HCT116 (cell line): ENCODE measurements at places on chromosomes 2 and 18.

DNA sequence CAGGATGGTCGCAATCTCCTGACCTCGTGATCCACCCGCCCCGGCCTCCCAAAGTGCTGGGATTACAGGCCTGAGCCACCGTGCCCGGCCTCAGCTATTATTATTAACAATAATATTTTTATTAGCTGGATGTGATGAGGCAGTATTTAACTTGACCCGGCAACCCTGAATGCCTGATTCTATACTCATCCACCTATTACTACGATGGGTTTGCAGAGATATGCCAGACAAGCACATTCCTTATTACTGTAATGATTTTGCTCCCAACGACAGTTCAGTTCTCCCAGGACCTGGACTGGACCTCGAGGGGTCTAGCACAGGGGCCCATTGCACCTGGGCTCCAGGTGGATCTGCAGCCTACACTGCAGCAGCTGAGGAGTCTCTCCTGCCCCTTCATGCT lies 32.6 kb downstream of the BMP10 start:
- DNase-seq, result no peak

- no peak for DNase-seq
Measured at GRCh38 chr2:148534416-148535204, 109.9 kb upstream of the EPC2 start.

DNA sequence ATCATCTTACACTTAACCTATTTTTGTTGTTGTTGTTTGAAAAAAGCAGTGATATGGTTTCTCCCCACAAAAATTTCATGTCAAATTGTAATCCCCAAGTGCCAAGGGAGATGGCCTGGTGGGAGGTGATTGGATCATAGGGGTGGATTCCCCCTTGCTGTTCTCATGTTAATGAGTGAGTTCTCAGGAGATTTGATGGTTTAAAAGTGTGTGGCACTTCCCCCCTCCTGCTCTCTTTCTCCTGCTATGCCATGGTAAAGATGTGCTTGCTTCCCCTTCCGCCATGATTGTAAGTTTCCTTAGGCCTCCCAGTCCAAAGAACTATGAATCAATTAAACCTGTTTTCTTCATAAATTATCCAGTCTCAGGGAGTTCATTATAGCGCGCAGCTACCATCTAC lies 1362.7 kb upstream of the FAM98A start:
- no peak for DNase-seq

GRCh38 chr18:73264562-73264921 lies 396.8 kb upstream of the NETO1 start:
- no peak for DNase-seq

- DNase-seq, result no peak
Measured at GRCh38 chr2:12090072-12090471, 343.6 kb downstream of the LPIN1 start.

GRCh38 chr2:229684942-229685562 lies 29.3 kb downstream of the DNER start:
- DNase-seq, result no peak

DNA sequence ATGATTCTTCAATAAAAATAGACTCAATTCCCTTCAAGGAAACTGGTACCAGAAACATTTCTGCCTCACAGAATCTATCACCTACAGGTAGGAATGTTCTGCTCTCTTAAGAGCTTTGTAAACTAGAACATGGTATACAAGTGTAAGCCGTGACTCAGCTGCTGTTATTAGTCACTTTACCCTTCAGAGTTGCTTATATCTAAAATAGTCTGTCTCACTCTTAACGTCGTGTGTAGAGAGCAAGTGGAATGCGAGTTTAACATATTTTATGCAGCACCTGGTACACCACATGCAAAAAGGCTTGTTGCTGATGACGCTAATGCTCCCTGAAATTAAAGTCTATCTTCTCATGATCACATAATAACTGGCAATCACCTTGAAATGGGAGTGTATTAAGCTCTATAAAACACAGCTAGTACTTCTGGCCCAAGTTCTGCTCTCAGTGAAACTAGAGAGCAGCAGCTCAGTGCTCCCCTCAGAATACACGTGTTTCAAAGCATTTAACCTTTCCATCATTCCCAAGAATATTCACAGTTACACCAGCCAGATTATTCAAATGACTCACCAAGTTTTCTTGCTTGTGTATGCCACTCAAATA lies 420.0 kb downstream of the ZEB2 start:
- no peak for DNase-seq

DNA sequence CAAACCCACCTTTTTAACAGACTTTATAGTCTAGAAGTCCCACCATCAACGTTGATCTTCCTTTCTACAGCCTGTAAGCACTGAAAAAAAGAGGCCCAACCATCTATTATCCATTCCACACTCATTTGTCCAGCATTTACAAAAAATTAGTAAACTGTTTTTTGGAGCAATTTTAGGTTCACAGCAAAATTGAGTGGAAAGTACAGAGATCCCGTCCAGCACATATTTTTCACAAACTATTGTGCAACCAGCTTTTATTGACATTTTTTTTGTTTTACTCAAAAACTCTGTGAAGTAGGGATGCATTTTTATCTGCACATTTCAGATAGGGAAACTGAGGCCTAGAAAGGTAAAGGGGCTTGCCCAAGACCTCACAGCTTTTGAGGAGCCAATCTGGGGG lies 68.6 kb downstream of the TNP1 start:
- DNase-seq, result no peak

GRCh38 chr2:147311058-147311430 lies 533.8 kb upstream of the ACVR2A start:
- DNase-seq, result no peak
